ENCODE measurements at places on chromosomes 6 and 20. TPM values are rescaled to one million over a fixed set of nuclear protein-coding genes. Genes with fewer than 3 reads are reported as not detected.

GRCh38 chr6:63584125-63584514 lies 11.8 kb downstream of the LOC128125822 start:
- DNase-seq: no peak

SNRNP48 gene
- 9.9 TPM for total RNA-seq

MPIG6B gene
- total RNA-seq: not detected

- peak; percentile 96 for DNase-seq
Observed at GRCh38 chr20:62590309-62591121, 51.8 kb upstream of the SLCO4A1 start.

DNA sequence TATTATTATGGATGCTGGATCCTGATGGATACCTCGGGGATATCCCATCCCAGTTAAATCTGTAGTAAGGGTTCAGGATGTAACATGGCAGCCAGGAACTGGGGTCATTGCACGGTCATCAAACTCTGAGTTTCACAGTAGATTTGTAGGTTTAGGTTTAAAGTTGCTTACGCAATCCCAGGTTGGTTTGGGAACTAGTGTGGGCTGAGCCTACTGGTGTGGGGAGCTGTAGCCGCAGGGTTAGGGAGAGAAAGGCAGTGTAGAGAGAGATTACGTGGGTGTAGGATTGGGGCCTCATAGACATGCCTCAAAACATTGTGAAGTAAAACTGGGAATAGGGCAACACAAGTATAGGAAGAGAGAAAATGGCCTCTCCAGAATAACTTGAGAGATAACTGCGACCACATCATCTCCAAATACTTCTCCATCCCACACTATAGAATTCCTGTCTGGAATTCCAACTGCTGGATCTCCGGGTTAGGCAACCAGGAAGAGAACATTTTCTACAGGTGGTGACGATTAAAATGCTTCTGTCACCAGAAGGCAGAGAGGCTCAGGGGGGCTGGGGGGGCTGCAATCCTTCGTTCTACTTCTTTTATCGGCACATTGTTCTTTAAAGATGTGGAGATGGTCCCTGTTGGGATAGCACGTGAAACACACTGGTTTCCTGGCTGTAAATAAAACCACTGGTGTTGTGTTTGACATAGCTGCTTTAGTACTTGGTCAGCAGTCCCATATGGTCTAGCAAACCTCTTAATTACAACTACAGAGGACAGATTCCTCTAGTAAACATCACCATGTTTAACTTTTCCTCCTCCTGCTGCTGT lies 44.9 kb upstream of the TMEM170B start:
- peak; percentile 3 for DNase-seq

All from GM23248 (cell line).